ENCODE measurements at places on chromosomes 6 and 20.

DNA sequence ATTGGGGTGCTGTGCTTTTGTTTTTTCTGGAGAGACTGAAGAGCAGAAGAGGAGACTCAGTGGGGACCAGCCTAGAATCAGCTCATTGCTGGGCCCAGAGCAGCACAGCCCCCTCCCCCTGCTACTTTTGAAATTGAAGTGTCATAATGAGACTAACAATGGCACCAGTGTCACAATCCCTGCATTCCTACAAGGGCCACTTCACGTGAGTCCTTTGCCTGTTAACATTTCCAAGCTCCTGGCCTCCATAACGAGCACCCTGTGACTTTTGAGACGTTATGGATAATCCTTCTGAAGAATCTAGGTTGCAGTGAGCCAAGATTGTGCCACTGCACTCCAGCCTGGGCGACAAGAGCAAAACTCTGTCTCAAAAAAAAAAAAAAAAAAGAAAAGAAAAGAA lies 41.7 kb downstream of the CNBD2 start:
- DNase-seq: no peak

- no peak for DNase-seq
Measured at GRCh38 chr6:137304020-137304780, 85.0 kb upstream of the IFNGR1 start.

DNA sequence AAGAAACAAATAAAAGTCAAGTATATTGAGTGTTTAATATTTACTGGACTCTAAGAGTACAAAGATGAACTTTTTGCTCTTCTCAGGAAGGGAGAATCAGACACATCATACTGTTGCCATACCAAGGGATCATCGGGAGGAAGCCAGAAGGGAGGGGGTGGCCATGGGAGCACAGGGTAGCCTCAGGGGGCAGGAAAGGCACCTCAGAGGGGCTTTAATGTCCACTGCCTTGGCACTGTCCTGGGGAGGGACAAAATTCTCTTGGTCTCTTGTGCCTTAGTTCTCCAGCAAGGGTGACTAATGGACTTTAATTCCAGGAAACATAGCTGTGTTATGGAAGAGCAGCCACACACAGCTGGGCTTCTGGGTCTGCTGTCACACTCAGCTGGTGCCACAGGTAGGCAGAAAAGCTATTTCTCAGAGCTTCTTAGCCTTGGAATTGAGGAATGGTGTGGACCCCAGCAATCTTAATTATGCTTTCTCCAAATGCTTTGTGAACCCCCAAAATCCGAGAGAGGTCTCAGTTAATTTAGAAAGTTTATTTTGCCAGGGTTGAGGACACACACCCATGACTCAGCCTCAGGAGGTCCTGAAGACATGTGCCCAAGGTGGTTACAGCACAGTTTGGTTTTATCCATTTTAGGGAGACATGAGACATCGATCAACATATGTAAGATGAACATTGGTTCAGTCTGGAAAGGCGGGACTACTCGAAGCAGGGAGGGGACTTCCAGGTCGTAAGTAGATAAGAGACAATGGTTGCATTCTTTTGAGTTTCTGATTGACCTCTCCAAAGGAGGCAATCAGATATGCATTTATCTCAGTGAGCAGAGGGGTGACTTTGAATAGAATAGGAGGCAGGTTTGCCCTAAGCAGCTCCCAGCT lies 53.2 kb downstream of the MRAP2 start:
- no peak for DNase-seq

GRCh38 chr20:59939052-59939878 lies 840 bp downstream of the PPP1R3D start:
- no peak for DNase-seq

DNA sequence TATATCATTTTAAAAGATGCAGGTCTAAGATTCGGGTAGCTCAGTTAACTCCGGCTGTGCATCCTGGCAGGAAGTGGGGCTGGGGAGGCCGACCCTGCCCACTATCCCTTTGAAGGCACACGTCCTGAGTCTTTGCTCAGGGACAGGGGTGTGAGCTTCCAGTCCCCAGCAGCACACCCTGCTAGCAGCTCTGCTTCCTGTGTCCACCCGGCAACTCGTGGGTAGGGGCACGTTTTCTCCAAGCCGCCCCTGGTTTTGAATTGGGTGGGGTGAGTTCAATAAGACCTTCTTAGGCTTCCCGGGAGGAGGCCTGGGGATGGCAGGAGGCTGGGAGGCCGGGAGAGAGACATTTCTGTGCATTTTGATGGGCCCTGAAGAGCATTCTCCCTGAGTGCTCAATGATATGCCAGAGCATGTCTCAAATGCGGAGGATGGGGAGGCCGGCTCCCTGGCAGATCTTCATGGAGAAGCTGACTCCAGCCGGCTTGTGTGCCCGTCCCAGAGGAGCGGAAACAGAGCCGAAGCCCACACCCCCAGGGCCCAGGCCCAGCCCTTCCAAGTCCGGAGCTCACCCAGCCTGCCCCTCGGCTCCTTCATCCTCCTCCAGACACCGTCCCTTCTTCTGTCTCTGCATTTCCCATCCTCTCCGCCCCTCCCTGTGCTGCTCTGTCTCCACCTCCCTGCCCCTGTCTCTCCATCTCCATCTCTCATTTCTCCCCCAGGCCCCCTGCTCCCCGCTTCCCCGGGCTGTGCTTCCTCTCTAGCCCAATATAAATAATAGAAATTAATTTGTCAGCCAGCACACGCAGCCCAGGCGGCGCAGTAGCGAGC lies 36.3 kb upstream of the ZFAND3 start:
- no peak for DNase-seq

- DNase-seq: no peak
Measured at GRCh38 chr6:136445063-136445462, 105.2 kb downstream of the MAP7 start.

- no peak for DNase-seq
Measured at GRCh38 chr20:13260650-13261279, 39.7 kb downstream of the ISM1 start.

DNA sequence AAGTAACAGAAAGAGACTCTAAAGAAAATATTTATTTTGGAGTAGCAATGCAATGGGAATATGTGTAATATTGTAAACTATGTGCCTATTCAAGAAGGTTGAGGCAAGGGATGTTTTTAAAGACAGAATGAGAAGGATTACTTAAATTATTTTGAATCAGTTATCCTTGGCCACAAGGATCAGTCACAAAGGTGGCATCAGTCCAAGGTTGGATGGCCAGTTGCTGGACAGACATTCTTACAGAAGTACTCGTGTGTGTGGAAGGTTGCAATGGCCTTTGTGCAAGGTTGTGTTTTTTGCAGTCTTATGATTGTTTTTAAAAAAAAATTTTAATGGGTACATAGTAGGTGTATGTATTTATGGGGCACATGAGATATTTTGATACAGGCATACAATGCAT lies 2.0 kb downstream of the QRSL1 start:
- DNase-seq: no peak

GRCh38 chr20:53202777-53203176 lies 230.6 kb downstream of the TSHZ2 start:
- no peak for DNase-seq

- DNase-seq: no peak
Measured at GRCh38 chr6:157584036-157584435, 203.0 kb downstream of the ZDHHC14 start.

DNA sequence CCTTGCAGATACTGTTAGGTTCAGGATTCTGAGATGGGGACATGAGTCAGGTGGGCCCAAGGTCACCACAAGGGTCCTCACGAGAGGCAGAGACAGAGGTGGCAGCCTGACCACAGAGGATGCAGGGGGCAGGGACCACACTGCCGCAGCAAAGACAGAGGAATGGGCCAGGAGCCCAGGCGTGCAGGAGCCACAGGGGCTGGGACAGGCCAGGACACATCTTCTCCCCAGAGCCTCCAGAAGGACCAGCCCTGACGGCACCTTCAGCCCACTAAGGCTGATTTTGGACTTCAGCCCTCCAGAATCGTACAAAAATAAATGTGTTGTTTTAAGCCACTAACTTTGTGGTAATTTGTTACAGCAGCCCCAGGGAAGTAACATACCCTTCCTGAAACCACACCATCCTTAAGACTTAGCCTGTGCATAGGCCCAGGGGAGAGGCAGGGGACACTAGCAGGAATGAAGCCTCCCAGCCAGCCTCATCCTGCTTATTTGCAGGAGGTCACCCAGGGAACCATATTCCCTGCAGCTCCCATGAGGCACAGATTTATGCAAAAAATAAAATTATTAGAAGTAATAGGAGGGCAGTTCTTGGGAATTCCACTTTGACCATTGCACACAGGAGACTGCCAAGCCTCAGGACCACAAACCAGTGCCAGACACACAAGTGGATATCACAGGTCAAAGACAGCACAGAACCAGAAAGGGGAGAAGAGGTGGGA lies 119.3 kb upstream of the CST7 start:
- no peak for DNase-seq

DNA sequence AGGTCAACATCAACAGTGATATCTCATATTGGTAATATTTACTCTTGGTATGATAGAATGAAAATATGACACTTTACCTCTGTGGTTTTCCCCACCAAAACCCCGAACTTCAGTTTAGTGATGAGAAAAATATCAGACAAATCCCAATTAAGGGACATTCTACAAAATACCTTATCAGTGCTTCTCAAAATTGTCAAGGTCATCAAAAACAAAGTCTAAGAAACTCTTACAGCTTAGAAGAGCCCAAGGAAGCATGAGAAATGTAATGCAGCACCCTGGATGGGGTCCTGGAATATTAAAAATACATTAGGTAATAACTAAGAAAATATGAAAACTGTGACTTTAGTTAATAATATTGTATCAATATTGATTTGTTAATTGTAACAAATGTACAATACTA lies 148.3 kb upstream of the TFAP2D start:
- DNase-seq: no peak

DNA sequence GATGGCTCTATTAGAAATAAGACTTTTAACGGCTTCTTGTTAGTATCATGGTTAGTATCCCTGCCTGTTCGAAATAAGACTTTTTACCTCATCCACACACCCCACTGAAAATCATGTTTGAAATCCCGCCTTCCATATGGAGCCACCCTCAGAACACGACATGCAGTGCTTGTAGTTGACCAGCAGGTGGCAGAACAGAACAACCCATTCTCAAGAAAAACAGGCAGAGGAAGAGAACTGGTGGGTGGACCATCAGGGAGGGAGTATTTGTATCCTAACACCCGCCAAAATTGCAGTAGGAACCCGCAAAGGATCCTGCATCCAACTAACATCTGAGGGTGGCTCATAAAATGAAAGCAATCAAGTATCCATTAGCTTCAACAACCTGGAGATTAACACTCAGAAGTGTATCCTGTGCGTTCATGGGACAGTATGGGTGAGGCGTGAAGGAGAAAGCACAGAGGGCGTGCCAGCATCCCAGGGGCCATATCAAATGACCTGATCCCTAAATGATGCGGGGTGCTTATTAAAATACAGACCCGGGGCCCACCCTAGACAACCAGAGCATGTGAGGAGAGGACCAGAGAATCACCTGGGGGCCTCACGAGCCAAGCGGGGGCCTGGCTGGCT lies 89.6 kb upstream of the NHSL1 start:
- DNase-seq: peak; percentile 52

DNA sequence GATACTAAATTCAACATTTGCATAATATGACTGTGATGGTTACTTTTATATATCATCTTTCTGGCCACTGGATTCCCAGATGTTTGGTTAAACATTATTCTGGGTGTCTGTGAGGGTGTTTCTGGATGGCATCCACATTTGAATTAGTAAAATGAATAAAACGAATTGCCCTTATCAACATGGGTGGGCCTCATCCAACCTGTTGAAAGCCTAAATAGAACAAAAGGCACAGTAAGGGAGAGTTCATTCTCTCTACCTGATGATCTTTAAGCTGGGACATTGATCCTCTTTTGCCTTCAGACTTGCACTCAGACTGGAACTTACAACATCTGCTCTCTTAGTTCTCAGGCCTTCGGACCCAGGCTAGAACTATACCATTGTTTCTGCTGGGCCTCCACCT lies 57.6 kb downstream of the CD24 start:
- peak; percentile 20 for DNase-seq

- no peak for DNase-seq
Measured at GRCh38 chr6:48249071-48249470, 138.1 kb upstream of the PTCHD4 start.

DNA sequence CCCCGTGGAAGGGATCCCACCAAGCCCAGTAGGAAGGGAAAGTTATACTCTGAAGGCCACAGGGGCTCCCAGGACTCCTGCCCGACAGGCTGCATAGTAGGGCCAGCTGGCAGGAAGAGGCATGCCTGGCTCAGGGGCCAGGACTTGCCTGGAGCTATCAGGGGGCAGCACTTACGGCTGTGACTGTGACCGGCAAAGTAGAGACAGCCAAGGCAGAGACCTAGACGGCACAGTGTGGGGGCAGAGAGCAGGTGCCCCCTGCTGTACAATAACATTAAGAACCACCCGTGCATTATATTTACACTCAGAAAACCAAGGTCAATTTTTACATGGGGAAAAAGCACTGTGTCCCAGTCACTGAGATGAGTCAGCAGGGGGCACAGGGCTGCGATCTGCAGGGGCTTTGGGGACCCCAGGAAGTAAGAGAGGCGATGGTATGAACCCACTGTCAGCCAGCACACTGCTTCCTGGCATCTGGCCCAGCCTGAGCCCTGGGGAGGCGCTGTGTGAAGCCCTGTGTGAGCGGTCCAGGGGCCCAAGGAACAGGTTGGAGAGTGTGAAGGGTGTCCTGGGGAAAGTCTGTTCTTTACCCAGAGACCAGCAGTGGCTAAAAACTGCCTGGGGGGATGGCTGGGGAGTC lies 9.9 kb downstream of the CCDC167 start:
- DNase-seq: no peak

GRCh38 chr6:112710710-112711109 lies 363.6 kb downstream of the RFPL4B start:
- no peak for DNase-seq

- no peak for DNase-seq
Measured at GRCh38 chr20:17343091-17343490, 116.3 kb downstream of the PCSK2 start.

- DNase-seq: no peak
Measured at GRCh38 chr20:37535443-37536132, 7.9 kb upstream of the BLCAP start.

DNA sequence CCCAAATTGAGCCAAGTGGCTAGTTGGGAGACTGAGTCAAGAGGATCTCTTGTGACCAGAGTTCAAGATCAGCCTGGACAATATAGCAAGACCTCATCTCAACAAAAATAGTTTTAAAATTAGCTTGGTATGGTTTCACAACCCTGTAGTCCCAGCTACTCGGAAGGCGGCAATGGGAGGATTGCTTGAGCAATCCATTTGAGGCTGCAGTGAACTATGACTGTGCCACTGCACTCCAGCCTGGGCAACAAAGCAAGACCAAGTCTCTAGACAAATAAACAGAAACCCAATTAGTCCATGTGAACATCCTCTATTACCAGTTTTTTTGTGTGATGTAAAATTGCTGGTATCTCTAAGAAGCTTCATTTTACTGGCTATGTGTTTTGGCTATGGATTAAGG lies 106.2 kb downstream of the TULP4 start:
- DNase-seq: no peak

DNA sequence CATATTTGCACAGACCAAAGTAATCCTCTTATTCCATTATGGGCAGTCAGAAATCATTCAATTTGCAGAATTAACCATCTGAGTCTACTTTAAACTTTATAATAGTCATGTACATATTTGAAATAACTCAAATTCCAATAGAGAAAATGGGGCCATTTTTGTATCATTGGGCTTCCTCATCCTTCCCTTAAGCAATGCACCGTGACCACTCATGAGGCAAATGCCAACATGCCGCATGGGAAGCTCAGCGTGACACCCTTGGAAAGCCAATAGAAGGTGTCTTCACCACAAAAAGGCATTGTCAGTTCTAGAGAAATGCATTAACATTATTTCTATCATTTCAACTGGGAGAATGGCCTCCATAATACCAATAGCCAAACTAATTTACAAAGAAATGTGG lies 38.5 kb downstream of the SIM1 start:
- DNase-seq: no peak
